Stimulated activated CD4-positive, alpha-beta T cell treated with anti-CD3 and anti-CD28 coated beads, Interleukin-1b, Interleukin-23, amount 100 ng/mL, for 1 hour (primary cell): ENCODE measurements at places on chromosomes 11 and 22.

GRCh38 chr11:126431401-126432064, 76.0 kb downstream of the ST3GAL4 start:
- DNase-seq = no peak

GRCh38 chr11:93668171-93668570, 6.7 kb downstream of the CEP295 start:
- DNase-seq = no peak

DNA sequence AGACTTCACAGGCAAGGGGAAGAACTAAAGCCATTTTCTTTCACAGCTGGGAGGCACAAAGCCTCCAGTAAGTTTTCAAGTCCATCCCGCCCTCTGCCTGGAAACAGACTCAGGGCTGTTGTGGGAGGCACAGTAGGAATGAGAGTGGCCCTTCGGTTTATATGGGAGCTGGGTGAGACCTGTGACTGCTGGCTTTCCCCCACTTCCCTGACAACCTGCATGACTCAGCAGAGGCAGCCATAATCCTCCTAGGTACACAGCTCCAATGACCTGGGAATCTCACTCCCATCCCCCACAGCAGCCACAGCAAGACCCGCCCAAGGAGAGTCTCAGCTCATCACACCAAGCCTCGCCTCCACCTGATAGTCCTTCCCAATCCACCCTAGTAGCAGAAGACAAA, 12.1 kb upstream of the TMEM45B start:
- no peak for DNase-seq

DNA sequence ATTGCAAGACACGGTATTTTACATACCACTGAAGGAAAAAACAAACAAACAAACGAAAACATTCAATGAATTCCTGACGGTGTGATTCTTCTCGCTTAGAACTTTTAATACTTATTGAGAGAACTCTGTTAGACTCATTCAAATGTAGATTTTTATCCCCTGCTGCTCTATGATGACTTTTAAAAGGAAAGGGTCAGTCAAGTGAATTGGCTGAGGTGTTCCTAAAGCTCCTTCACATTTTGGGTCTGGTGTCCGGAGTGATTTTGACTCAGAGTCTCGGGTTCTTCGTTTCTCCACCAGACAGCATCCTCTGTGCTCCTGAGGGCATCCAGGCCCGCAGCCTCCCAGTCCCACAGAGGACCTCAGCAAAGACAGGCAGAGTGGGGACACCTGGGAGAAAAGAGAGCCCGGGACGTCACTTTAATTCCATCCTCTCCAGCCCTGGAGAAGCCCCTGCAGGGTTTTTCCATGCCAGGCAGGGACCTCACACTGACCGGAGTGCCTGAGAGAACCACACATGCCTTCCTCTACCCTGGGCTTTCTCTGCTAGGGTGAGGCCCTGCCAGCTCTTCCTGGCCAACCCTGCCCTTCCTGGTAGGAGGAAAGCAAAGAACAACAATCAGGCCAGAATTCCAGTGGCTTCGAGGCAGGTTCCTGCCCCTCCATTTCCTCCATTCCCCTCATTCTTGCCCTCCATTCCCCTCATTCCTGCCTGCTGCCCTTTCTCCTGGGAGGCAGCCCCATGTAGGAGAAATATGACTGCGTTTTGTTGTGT, 1.4 kb upstream of the CSF2RB start:
- DNase-seq = no peak

DNA sequence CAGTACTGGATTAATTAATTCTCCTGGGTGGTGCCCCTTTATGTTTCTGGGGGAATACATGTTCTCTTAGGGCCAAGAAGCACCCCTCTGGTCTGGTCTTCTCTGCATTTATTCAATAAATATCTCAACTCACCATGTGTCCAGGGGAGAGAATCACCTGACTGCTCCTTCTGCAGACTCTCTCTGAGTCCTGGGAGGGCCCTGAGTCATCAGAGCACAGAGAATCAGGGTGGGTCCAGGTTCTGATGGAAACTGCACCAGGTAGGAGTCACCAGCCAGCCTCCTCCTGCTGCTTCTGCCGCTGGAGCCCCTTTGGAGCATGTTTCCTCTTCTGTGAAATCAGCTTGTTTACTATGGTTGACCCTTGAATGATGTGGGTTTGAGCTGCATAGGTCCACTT, 107.7 kb upstream of the PLET1 start:
- no peak for DNase-seq

GRCh38 chr22:19040391-19040861, 81.8 kb downstream of the DGCR2 start:
- DNase-seq = no peak

GRCh38 chr11:20131788-20132666, 28.2 kb downstream of the DBX1 start:
- no peak for DNase-seq

- DNase-seq = no peak
Measured at GRCh38 chr22:28594076-28594796, 85.4 kb downstream of the TTC28 start.

DNA sequence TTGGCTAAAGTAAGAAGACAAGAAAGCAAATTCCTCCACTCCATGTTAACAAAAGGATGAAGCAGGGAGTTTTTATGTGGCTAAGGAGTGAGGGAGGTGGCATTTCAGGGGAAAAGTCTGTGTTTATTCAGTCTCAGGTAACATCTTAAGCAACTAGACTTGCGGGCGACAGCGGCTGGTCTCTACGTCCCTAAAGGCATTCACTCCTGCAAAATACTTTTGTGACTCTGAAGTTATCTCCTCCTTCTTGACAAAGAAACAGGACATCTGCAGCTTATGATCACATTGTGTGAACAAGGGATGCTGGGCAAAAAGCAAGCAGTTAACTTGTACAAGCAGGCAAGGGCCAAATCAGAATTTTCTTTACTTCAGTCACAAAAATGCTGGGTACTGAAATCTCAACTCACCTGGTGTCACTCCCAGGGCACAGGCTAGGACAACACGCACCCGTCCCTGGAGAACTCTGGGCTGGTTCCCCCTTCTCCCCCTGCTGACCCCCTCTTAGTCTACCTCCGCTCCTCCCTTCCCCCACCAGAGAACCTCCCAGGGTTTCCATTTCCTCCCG, 38.3 kb downstream of the IGLL5 start:
- no peak for DNase-seq

- DNase-seq = no peak
Measured at GRCh38 chr22:29673361-29674066, 46.3 kb upstream of the CABP7 start.

- DNase-seq = no peak
Measured at GRCh38 chr11:94961255-94961654, 12.1 kb downstream of the CWC15 start.

GRCh38 chr11:11155962-11156815, 196.9 kb downstream of the CSNK2A3 start:
- no peak for DNase-seq

- DNase-seq = no peak
Measured at GRCh38 chr22:50184004-50184901, 1.5 kb upstream of the TRABD start.
